ENCODE measurements at places on chromosomes 3 and 15.

GRCh38 chr3:140236836-140237501 is 302.0 kb downstream of the CLSTN2 start:
- no peak for DNase-seq

GRCh38 chr15:61668444-61668843 is 391.8 kb downstream of the VPS13C start:
- no peak for DNase-seq

- DNase-seq = no peak
These were observed 67.9 kb downstream of the CNTN4 start for GRCh38 chr3:2166552-2166951.

DNA sequence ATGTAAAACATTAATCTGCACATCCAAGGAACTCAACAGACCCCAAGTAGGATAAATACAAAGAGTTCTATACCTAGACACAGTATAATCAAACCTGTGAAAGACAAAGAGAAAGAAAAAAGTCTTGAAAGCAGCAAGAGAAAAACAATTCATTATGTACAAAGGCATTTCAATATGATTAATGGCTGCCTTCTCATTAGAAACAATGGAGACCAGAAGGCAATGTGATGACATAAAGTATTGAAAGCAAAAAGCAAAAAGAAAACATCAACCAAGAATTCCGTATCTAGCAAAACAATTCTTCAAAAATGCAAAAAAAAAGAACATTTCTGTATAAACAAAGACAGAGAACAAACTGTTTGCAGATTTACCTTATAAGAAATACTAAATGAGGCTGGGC is 81.1 kb downstream of the XXYLT1 start:
- DNase-seq = no peak

- no peak for DNase-seq
These were observed 31.5 kb downstream of the IL12A start for GRCh38 chr3:160020057-160020711.

GRCh38 chr15:66040211-66040892 is 171.1 kb downstream of the RAB11A start:
- no peak for DNase-seq
